Neural crest cell (in vitro differentiated cells): ENCODE measurements at places on chromosomes 11 and 22. TPM values are rescaled to one million over a fixed set of nuclear protein-coding genes. Genes with fewer than 3 reads are reported as not detected.

The DDIAS gene
- total RNA-seq = 22.1 and 23.2 TPM in 2 replicates

The SYT7 gene
- total RNA-seq = 3.8 and 4.1 TPM in 2 replicates

The KDM4E gene
- not detected in 2 replicates for total RNA-seq

The CHADL gene
- total RNA-seq = 0.61 and 1.8 TPM in 2 replicates

The TRIM49D1 gene
- not detected in 2 replicates for total RNA-seq

The PIH1D2 gene
- 3.6 and 4.5 TPM in 2 replicates for total RNA-seq

The TBC1D10A gene
- 8.2 and 8.5 TPM in 2 replicates for total RNA-seq

The IFITM10 gene
- total RNA-seq = 0.66 TPM in 1 of 2 replicates, not detected in the other

The HBG1 gene
- total RNA-seq = not detected in 2 replicates

The MMP10 gene
- total RNA-seq = not detected in 2 replicates

The CD3E gene
- not detected in 2 replicates for total RNA-seq

The FXYD6 gene
- 113 TPM in 2 replicates for total RNA-seq

The NEFH gene
- total RNA-seq = 2.9 and 3.9 TPM in 2 replicates

GRCh38 chr22:17120281-17120680 is 879 bp downstream of the TMEM121B start:
- H3K36me3 ChIP-seq = no peaks in the 10 kb centered on the region
- H3K4me1 ChIP-seq = peaks cover 34% of the 10 kb centered on the region
- peaks cover 6% of the 10 kb centered on the region for H3K27me3 ChIP-seq
- peak; percentile 59 for DNase-seq
- H3K27ac ChIP-seq = no peak overlapping the region
- H3K4me3 ChIP-seq = no peak overlapping the region

- H3K27me3 ChIP-seq = no peaks in the 10 kb centered on the region
- peak overlapping the region; percentile 89 for H3K27ac ChIP-seq
- no peak for DNase-seq
- peaks cover 21% of the 10 kb centered on the region for H3K36me3 ChIP-seq
- H3K4me1 ChIP-seq = peaks cover 62% of the 10 kb centered on the region
- peak overlapping the region; percentile 98 for H3K4me3 ChIP-seq
Observed at GRCh38 chr11:61968758-61969390, 1.4 kb upstream of the FTH1 start.

DNA sequence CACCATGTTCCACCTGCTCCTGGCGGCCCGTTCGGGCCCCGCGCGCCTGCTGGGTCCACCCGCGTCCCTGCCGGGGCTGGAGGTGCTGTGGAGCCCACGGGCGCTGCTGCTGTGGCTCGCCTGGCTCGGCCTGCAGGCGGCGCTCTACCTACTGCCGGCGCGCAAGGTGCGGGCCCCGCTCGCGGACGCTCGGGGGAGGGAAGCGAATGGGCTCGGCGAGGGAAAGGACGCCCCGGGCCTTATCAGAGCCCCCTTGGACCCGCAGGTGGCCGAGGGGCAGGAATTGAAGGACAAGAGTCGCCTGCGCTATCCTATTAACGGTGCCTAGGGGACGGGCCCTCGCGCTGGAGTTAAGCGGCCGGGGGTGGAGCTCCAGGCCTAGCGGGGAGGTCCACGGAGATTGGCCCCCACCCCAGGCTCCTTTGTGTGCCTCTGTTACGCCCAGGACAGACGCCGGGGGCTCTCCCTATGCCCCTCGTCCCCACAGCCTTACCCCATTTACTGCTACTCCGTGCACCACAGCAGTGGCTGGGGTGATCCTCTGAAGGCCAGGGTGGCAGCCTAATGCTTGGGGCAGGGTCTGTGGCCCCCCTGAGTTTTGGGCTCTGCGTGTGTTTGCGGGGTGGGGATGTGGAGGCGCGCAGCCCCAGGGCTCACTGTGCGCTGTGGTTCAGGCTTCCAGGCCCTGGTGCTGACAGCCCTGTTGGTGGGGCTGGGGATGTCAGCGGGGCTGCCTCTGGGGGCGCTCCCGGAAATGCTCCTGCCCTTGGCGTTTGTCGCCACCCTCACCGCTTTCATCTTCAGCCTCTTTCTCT is 1.1 kb downstream of the TM7SF2 start:
- peaks cover 35% of the 10 kb centered on the region for H3K4me1 ChIP-seq
- H3K27me3 ChIP-seq = peaks cover 12% of the 10 kb centered on the region
- H3K4me3 ChIP-seq = peak overlapping the region; percentile 99
- peaks cover 3% of the 10 kb centered on the region for H3K36me3 ChIP-seq

GRCh38 chr22:19056951-19057401 is 65.2 kb downstream of the DGCR2 start:
- no peak overlapping the region for H3K4me3 ChIP-seq
- peaks cover 4% of the 10 kb centered on the region for H3K36me3 ChIP-seq
- H3K4me1 ChIP-seq = no peaks in the 10 kb centered on the region
- no peak for DNase-seq

DNA sequence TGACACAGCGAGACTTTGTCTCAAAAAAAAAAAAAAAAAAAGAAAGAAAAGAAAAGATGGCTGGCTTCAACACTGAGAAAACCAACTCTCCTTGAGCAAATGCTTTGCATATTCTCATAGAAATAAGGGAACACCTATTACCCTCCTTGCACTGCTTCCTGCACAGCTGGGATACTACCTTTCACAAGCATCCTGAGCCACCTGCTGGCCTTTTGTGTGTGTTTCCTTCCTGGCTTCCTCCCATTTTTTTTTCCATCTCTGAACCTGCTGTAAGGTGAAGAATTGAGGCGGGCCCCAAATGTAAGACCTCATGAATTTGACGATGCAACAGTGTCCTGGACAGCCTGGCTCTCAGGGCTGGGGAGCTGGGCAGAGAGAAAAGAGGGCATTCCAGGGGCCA is 1.9 kb upstream of the RFPL3 start:
- H3K36me3 ChIP-seq = no peaks in the 10 kb centered on the region
- H3K27ac ChIP-seq = peak overlapping the region; percentile 90
- no peak for DNase-seq
- H3K4me1 ChIP-seq = no peaks in the 10 kb centered on the region

DNA sequence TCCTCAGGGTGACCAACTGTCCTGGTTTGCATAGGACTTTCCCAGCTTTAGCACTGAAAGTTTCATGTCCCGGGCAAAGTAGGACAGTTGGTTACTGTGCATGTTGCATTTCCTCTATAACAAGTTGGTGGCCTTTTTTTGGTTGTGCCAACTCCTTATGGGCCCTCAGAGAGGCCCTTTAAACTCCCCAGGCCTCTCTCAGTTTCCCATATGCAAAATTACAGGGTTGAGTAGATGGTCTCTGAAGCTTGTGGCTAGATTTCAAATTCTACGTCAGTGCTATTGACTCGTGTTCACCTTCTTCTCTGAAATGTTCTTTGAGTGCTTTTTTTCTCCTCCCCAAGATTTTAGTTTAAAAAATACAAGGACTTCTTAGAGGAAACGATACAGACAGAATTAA is 92.5 kb downstream of the MYO18B start:
- no peaks in the 10 kb centered on the region for H3K36me3 ChIP-seq
- H3K27me3 ChIP-seq = peaks cover 2% of the 10 kb centered on the region
- DNase-seq = no peak
- no peak overlapping the region for H3K27ac ChIP-seq
- H3K4me3 ChIP-seq = no peak overlapping the region

DNA sequence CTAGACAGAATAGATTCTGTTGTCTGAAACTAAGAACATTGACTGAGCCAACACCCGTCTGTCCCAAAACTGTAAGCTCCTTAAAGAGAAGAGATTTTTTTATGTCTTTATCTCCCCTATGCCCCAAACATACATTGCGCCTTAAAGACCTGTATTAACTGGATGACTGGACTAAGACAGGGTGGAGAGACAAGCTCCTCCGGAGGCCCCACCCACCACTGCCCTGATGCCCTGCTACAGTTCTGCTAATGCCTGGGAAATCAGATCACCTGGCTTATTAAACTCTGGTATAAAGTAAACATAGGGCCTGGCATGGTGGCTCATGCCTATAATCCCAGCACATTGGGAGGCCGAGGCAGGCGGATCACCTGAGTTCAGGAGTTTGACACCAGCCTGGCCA is 203.7 kb downstream of the TENM4 start:
- peaks cover 8% of the 10 kb centered on the region for H3K27me3 ChIP-seq
- DNase-seq = no peak
- peaks cover 4% of the 10 kb centered on the region for H3K36me3 ChIP-seq
- peaks cover 58% of the 10 kb centered on the region for H3K4me1 ChIP-seq
- H3K4me3 ChIP-seq = no peak overlapping the region
- no peak overlapping the region for H3K27ac ChIP-seq

- H3K4me1 ChIP-seq = no peaks in the 10 kb centered on the region
- no peak for DNase-seq
- H3K27me3 ChIP-seq = peaks cover 10% of the 10 kb centered on the region
- H3K36me3 ChIP-seq = peaks cover 3% of the 10 kb centered on the region
- no peak overlapping the region for H3K4me3 ChIP-seq
Observed at GRCh38 chr11:95140397-95141033, 50.9 kb downstream of the ENDOD1 start.

GRCh38 chr11:61880454-61880853 is 10.9 kb downstream of the FADS3 start:
- no peaks in the 10 kb centered on the region for H3K36me3 ChIP-seq
- H3K27me3 ChIP-seq = no peaks in the 10 kb centered on the region
- H3K27ac ChIP-seq = no peak overlapping the region
- DNase-seq = no peak

DNA sequence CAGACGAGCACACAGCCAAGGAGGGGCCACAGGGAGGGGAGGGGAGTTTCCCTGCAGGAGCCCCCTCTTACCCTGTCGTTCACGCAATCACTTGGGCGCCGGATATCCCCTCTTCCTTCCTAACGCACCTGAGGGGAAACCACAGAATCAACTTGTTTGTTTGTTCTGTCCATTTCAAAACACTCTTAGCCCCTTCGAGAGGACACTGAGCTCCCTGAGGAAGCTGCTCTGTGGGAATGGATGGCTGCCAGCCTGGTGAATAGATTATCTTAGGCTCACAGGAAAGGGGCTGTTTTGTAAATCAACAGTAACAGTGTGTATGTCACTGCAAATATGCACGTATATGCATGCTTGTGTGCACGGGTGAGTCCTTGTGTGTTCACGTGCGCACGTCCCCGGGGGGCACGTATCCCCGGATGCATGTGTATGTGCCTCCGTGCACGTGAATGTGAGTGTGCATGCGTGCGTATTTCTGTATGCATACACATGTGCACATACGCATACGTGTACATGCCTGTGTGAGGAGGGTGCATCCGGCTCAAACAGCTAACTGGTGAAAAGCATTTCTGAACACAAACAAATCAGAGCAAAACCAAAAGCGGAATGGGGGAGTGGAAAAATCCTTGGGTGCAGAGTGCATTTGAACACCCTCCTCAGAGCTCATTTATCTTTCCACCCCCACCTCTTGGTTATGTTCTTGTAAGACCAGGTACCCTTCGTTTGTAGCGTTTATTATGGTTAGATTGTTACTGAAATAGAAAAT is 7.2 kb downstream of the ARSA start:
- H3K27ac ChIP-seq = no peak overlapping the region
- H3K4me1 ChIP-seq = peaks cover 24% of the 10 kb centered on the region
- no peaks in the 10 kb centered on the region for H3K36me3 ChIP-seq
- DNase-seq = no peak
- H3K27me3 ChIP-seq = peaks cover 34% of the 10 kb centered on the region

GRCh38 chr11:19921976-19922688 is 209.5 kb downstream of the NAV2 start:
- H3K27me3 ChIP-seq = no peaks in the 10 kb centered on the region
- no peaks in the 10 kb centered on the region for H3K36me3 ChIP-seq
- no peak overlapping the region for H3K27ac ChIP-seq
- peaks cover 29% of the 10 kb centered on the region for H3K4me1 ChIP-seq

GRCh38 chr11:82771781-82772180 is 38.1 kb upstream of the FAM181B start:
- no peak overlapping the region for H3K4me3 ChIP-seq
- no peaks in the 10 kb centered on the region for H3K4me1 ChIP-seq
- H3K36me3 ChIP-seq = peaks cover 7% of the 10 kb centered on the region
- H3K27me3 ChIP-seq = no peaks in the 10 kb centered on the region

DNA sequence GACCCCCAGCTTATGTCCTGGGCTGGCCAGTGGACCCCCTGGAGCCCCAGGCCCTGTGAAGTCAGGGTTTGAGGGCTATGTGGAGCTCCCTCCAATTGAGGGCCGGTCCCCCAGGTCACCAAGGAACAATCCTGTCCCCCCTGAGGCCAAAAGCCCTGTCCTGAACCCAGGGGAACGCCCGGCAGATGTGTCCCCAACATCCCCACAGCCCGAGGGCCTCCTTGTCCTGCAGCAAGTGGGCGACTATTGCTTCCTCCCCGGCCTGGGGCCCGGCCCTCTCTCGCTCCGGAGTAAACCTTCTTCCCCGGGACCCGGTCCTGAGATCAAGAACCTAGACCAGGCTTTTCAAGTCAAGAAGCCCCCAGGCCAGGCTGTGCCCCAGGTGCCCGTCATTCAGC is 24.6 kb downstream of the CSF2RB start:
- no peak for DNase-seq
- H3K36me3 ChIP-seq = no peaks in the 10 kb centered on the region
- no peak overlapping the region for H3K27ac ChIP-seq
- peaks cover 5% of the 10 kb centered on the region for H3K4me1 ChIP-seq
- no peak overlapping the region for H3K4me3 ChIP-seq

- H3K27ac ChIP-seq = no peak overlapping the region
- DNase-seq = peak; percentile 41
- no peak overlapping the region for H3K4me3 ChIP-seq
- H3K36me3 ChIP-seq = no peaks in the 10 kb centered on the region
- peaks cover 5% of the 10 kb centered on the region for H3K27me3 ChIP-seq
Observed at GRCh38 chr11:69950120-69950519, 128.0 kb upstream of the ANO1 start.

GRCh38 chr11:61472282-61472681 is 36.3 kb upstream of the LRRC10B start:
- H3K4me3 ChIP-seq = no peak overlapping the region
- no peak overlapping the region for H3K27ac ChIP-seq
- peaks cover 16% of the 10 kb centered on the region for H3K4me1 ChIP-seq
- H3K36me3 ChIP-seq = peaks cover 12% of the 10 kb centered on the region
- no peak for DNase-seq
- H3K27me3 ChIP-seq = no peaks in the 10 kb centered on the region

DNA sequence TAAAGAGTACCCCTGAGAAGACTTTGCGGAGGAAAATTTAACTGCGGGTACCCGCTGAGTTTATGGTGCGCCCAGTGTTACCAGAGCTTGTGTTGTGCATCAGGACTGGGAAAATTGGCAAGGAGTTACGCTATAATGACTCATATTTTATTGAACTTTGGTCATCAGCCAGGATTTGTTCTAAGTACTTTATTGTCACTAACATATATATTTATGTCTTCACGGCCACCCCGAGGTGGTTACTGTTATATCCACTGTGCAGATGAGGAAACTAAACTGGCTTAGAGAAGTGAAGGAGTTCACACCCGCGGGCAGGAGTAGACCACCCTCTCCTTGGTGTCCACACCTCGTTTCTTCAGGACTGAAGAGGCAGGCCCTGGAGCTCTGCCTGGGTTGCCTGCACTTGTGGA is 667 bp downstream of the ACCS start:
- H3K4me1 ChIP-seq = peaks cover 30% of the 10 kb centered on the region
- H3K27me3 ChIP-seq = peaks cover 2% of the 10 kb centered on the region
- peaks cover 5% of the 10 kb centered on the region for H3K36me3 ChIP-seq
- no peak overlapping the region for H3K27ac ChIP-seq
- peak overlapping the region; percentile 86 for H3K4me3 ChIP-seq
- DNase-seq = no peak

- H3K36me3 ChIP-seq = no peaks in the 10 kb centered on the region
- H3K4me1 ChIP-seq = peaks cover 3% of the 10 kb centered on the region
- no peak within 1 kb of the TSS for H3K27ac ChIP-seq
- H3K27me3 ChIP-seq = no peaks in the 10 kb centered on the region
- H3K4me3 ChIP-seq = no peak within 1 kb of the TSS
- DNase-seq = no peak
Observed at GRCh38 chr11:26721948-26722475, at the start of gene SLC5A12. Gene SLC5A12, minus strand, starts transcription at chr11:26722060. Its CDS starts 346 bp downstream, at chr11:26721714.

GRCh38 chr11:27509908-27510307 is 3.3 kb upstream of the LIN7C start:
- no peak overlapping the region for H3K4me3 ChIP-seq
- peaks cover 29% of the 10 kb centered on the region for H3K4me1 ChIP-seq
- H3K27ac ChIP-seq = no peak overlapping the region
- H3K27me3 ChIP-seq = no peaks in the 10 kb centered on the region
